Right kidney (tissue), 9 donors: ENCODE measurements at places on chromosomes 6 and 20.

DNA sequence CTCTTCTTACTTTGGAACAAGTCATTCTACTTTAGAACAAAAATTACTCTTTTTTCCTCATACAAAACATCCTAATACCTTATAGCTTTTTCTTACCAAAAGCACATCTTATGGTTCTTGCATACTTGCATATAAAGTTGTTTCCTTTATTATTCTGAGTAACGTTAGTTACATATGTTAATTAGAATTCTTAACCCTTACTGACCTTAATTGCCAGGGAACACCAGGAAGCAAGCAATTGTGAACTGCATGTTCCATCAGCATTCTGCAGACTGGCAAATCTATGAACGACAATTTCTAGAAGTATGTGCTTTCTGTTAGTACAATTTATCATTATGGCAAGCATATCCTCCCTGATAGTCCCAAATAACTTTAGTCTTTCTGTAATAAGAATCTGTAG lies 831.0 kb downstream of the C6orf118 start:
- DNase-seq: no peak

DNA sequence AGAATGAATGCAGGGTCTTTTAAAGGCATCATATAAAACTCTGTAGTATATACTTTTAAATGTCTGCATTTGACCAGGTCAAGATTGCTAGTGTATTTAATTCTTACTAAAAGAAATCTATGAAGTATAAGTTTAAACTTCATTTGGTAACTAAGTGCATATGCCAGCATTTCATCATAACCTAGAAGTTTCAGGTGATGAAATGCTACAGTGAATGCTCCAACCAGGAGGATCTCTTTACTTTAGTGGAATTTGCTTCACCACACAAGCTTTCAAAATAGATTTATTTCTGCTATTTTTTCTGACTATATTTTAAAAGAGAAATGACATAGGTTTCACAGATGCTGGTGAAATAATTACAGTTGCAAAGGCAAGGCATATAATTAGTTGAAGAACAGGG lies 141.9 kb downstream of the HIVEP2 start:
- no peak for DNase-seq

DNA sequence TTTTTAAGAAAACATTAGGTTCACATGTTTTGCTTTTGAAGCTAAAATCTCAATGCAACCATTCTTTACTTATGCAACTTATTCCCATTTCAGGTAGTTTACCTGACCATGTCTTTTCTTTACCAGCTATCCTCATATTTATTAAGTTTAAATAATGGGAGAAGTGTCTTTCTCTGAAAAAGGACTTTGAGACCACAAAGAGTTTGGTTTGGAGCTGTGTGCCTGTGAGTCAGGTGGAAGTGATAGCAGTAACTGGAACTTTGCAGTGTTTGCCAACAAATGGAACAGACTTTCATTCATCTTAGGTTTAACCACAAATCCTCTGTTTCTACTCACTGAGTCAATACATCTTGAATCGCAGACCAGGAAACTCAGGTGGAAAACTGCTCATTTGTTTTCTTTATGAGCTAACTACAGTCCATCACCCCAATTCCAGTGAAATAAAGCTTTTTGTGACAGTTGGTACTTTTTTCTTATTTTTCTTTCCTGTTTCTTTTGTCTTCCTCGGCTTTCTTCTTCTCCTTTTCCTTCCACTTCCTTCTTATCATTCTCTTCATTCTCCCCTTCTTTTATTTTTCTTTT lies 148.3 kb upstream of the RIN2 start:
- DNase-seq: no peak

- no peak for DNase-seq
These were observed 9.7 kb downstream of the BTN3A1 start for GRCh38 chr6:26411751-26412150.

DNA sequence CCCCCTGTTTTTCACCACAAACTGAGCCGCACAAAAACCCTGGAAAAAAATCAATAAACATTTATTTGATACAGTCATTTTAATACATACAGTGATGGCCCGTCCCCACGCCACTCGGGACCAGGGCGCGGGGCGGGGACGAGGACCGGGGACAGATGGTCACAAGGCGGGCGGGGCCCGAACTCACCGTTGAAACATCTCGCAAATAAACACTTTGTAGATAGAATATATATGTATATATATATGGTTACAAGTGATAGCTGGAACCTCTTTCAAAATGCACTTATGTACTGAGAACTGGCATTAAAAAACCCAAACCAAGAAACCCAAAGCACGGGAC lies 418 bp upstream of the UCKL1 start:
- DNase-seq: no peak

DNA sequence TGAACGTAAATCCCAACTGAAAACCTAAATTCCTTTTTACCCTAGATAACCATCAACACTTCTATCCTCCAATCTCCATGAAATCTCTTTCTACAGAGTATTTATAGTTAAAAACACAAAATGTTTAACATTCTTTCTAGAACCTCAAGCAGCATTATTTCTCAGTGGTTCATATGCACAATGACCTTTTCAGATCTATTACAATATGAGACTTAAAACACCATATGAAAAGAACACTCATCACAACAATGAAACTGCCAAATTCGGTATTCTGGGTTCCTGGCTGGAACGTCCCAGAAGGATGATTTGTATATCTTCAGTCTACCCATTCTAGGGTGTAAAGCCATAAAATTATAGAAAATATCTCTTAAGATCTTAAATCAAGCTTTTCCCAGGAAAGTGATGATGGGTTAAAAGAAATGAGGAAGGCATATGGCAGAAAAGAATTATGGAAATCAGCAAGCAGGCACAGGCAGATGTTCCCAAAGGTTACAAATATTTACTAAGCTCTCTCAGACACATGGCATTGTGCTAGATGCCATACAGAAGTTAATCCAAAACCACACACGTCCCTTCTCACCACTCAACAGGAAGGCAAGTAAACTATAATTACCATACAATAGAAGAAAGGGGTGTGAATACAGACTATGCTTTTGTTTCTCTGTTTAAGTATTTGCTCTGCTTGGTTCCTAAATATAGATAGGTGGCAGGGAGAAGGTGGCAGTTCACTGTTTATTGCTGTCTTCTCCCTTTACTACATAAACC lies 118.0 kb downstream of the CHD6 start:
- DNase-seq: no peak

GRCh38 chr6:13303668-13304017 lies 24.7 kb downstream of the TBC1D7 start:
- DNase-seq: no peak

DNA sequence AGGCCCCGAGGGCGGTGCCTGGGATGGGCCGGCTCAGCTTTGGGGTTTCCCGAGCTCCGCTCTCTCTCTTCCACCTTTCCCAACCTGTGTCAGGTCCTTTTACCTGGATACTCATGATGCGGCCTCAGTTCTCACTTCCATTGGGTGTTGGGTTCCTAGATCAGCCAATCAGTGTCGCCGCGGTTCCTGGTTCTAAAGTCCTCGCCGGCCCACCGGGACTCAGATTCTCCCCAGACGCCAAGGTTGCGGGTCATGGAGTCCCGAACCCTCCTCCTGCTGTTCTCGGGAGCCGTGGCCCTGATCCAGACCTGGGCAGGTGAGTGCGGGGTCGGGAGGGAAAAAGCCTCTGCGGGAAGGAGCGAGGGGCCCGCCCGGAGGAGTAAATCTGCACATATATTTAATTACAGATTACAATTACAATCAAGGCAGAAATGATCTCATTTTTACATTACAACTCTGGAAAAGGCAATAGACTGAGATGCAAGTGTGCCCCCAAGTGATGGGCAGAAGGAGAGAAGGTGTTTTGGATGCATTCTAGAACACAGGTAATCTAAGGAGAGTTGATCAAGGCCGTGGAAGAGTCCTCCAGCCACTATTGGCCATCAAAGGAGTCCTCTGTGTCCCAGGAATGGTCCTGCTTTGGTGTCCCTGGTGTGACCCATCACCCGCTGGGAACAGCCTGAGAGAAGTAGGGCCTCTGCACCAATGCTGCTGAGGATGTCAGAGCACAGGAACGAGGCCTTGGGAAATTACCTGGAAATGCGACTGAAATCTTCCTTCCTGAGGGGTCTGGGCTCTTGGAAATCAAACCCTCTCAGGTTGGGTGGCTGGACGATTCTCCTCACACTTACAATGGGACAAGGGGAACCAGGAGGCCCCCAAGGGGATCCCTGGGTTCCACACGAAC lies 34.7 kb upstream of the MICB start:
- DNase-seq: peak; percentile 77

GRCh38 chr6:117555882-117556498 lies 46.3 kb downstream of the GOPC start:
- DNase-seq: peak; percentile 21

DNA sequence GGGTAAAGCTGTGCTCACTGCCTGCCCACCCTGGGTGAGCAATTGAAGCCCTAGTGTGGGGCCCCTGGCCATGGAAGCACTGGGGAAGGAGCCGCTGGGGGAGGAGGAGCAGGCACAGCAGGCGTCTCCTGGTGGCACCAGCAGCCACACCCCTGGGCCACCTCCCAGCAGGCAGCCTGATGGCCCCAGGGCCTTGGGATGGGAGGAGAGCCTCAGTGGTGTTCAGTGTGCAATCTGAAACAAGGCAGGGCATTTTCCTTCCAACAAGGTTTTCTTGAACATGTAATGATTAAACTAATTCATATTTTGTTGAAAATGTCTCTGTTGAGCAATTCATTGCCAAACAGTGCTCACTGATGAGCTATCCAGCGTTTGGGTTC lies 151.0 kb downstream of the ZDHHC14 start:
- DNase-seq: no peak

DNA sequence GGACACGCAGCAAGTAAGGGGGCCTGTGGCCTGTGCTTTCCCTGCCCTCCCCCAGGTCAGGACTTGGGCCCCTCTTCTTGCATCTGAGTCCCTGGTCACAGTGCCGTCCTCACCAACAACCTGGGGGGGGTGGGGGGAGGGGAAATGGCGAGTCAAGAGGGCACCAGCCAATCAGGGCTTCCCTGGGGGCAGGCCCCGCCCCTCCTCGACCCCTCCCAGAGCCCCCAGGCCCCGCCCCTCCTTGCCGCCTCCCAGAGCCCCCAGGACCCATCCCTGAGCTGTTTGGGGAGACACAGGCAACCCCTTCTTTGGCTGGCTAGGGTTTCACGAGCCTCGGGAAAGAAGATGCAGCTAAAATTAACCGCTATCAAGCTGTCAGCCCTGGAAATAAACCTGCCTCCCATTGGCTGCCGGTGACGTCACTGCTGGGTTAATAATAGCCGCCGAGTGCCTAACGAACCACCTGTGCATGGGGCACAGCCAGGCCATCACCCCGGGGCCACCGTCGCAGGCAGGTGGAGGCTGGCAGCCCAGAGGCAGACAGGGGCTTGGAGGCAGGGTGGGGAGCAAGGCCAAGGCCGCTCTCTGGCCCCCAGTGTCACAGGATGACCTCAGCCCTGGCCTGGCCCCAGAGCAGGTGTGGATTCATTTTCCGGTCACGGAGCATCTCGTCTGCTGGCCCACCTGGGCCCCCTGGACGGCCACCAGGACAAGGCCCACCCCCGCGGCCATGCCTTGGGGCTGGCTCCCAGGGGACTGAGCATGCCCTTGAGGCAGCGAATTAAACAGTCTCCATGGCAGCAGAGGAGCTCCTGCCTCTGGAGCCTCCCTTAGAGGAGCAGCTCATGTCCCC lies 3.2 kb upstream of the EEF1A2 start:
- DNase-seq: no peak

DNA sequence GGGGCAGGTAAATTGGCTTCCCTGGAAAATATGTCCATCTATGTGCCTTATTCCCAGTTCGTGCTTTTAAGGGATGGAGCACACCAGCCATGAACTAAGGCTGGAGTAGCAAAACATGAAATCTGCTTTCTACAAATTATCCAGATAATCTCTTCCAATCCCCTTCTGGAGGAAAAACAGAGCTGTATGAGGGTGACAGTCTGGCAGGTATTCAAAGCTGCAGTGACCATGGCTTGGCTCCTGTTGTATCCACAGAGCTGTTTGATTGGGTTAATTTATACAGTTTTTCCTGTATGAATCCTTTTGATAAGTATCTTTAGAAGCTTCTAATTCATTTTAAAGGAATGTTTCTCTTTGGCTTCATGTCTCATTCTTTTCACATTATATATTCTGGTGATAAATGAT lies 144.4 kb downstream of the AIG1 start:
- DNase-seq: no peak

- no peak for DNase-seq
These were observed 21.5 kb upstream of the PBOV1 start for GRCh38 chr6:138239774-138240173.

GRCh38 chr20:5046656-5047339 lies 45.5 kb upstream of the SLC23A2 start:
- no peak for DNase-seq

GRCh38 chr20:6680441-6680840 lies 87.0 kb upstream of the BMP2 start:
- no peak for DNase-seq

DNA sequence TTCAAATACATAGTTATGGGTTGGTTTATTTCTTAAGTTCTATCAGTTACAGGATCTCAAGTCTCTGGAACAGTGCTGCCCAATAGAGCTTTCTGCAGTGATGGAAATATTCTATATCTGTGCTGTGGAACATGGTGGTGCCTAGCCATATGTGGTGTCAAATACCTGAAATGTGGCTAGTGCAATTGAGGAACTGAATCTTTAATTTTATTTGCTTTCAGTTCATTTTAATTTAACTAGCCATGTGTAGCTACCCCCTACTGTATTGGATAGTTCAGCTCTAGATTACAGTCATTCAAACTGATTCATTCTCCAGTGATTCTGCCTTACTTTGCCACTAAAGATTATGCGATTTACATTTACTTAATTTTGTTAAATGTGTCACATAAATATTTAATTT lies 503.2 kb downstream of the CDKAL1 start:
- DNase-seq: no peak

DNA sequence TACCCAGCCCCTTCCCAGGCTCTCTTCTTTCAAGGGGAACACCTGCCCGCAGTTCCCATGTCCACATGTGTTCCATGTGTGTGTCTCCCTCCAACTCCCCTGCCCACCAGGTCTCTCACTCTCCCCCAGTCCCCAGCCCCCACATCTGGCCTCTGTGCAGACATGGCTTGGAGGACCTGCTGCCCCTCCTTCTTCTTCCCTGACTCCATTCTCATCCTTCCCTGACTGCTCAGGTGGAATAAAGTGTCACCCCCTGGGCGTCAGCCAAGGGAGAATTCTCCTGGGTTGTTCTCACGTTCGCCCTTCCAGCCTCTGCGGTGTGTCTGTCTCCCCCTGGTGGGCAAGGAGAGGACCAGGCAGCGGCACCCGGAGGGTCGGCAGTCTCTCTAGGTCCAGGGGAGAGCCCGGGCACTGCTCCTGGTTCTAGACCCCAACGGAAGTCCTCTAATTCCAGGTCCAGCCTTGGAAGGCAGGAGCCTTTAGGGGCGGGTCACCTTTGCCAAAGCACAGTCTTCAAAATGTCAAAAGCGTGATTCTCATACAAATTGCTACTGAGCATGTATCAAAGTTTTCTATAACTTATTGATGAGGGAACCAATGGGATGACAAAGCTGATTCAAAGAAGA lies 50.5 kb downstream of the EBF4 start:
- peak; percentile 56 for DNase-seq

- no peak for DNase-seq
These were observed 8.7 kb upstream of the NPBWR2 start for GRCh38 chr20:64116016-64116415.

- no peak for DNase-seq
These were observed 62.2 kb downstream of the SLC22A23 start for GRCh38 chr6:3394671-3395070.

- DNase-seq: no peak
These were observed 97.4 kb downstream of the RIN2 start for GRCh38 chr20:19855416-19855815.

GRCh38 chr6:73388800-73389512 lies 5.7 kb upstream of the DDX43 start:
- peak; percentile 71 for DNase-seq
